ENCODE measurements at places on chromosomes 16 and 17.

DNA sequence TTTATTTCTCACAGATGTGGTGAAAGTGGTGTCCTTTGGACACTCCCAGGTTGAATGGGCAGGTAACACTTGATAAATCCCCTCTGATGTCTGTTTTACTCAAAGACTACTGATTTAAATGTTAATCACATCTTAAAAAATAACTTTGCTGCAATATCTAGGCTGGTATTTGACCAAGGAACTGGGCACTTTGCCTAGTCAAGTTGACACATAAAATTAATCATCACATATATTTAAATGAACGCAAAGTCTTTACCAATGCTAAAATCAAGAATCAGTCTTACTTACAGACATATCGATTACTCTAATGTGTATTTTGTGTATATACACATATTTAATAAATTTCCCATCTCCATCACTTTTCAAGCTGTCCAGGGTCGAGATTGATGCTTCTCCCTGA, 7.0 kb downstream of the MT2A start:
- no peak for DNase-seq

DNA sequence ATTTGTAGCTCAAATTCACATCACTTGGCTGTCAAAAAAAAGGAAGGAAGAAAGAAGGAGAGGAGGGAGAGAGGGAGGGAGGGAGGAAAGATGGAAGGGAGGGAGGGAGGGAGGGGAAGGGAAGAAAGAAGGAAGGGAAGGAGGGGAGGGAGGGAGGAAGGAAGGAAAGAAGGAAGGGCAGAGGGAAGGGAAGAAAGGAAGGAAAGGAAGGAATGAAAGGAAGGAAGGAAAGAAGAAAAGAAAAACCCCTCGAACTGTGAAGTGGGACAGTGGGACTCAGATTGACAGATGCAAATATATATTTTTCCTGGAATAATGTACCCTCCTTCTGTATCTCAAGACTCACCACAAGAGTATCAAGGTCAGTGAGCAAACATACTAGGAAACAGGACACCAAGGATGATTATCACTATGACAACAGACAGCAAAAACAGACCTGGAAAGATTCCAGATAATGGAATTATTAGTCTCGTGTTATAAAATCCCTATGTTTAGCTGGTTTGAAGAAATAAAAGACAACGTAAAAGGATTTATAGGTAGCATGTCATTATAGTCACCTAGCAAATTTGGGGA, 24.2 kb upstream of the ABCA3 start:
- no peak for DNase-seq

GRCh38 chr17:3794557-3795389, 6.2 kb downstream of the ITGAE start:
- DNase-seq, result no peak

GRCh38 chr17:78567991-78568390, 9.2 kb downstream of the DNAH17 start:
- no peak for DNase-seq

DNA sequence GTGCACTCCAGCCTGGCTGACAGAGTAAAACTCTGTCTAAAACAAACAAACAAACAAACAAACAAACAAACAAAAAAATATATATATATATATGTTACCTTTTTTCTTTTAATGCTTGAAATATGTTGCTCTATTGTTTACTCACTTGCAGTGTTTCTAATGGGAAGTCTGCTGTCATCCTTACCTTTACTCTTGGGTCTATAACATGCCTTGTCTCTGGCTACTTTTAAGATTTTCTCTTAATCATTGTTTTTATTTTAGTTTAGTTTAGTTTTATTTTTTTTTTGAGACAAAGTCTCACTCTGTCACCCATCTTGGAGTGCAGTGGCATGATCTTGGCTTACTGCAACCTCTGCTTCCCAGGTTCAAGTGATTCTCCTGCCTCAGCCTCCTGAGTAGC, 16.1 kb upstream of the TNRC6A start:
- no peak for DNase-seq

GRCh38 chr16:79263425-79263824, 337.1 kb downstream of the MAF start:
- DNase-seq, result no peak

DNA sequence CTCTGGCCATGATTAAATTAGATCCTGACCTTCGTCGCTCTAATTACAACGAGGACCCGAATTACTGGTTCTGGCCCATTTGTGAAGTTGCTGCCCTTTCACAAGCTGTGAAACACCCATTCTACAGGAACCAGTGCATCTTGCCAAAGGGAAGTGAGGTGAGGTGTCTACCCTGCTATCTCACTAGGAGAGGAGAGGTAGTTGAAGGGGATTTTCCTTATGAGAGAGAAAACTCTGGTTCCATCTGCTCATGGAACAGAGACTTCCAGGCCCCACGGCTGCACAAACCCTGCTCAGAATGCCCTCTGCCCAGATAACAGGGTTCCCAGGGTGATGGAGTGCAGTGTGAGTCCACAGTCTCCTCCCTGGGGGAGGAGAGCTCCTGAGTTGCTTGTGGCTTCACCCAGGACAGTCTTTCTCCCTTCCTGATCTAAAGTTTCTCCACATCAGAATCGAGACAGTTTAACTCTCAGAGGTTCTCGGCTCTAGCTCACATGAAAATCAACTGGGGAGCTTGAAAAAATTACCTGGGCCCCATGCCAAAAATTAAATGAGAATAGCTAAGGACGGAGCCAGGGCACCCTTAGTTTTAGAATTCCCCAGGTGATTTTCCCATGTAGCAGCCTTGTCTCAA, 7.8 kb upstream of the SSTR2 start:
- DNase-seq, result no peak

GRCh38 chr17:67891481-67892119, 66.3 kb downstream of the BPTF start:
- DNase-seq, result no peak
